NCI-H187 treated with DMSO at 0.1 percent for 48 hours (cell line): ENCODE measurements at places on chromosomes 12 and 14.

DNA sequence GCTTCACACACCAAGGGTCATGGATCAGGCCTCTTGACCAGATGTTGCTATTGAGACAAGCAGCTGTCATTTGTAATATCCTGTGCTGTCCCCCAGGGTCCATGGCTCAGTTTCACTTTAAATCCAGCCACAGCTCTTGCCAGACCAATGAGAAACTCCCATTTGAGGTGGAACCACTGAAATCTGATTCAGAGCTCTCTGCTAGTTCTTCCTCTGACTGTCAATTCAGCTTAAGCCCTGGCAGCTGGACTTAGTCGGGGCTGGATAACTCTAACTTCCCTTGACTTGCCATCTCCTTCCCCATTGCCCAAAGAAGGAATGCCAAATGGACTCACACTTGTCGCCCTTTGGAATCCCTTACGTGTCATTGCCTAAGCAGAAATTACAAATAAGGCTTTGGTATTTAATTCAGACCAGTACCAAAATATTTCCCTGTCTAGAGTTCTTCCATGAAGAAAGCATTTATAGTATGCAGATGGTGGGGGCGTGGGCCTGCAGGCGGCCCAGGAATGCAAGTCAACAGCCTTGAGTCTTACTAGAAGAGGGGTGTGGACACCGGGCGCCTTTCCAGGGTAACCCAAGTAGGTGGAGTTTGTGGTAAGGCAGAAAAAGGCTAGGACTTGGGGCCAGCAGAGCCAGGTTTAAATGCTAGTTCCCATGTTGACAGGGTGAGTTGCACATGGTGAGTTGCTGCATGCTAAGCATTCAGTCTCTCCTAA, 96.9 kb upstream of the TMPO start:
- DNase-seq: no peak

DNA sequence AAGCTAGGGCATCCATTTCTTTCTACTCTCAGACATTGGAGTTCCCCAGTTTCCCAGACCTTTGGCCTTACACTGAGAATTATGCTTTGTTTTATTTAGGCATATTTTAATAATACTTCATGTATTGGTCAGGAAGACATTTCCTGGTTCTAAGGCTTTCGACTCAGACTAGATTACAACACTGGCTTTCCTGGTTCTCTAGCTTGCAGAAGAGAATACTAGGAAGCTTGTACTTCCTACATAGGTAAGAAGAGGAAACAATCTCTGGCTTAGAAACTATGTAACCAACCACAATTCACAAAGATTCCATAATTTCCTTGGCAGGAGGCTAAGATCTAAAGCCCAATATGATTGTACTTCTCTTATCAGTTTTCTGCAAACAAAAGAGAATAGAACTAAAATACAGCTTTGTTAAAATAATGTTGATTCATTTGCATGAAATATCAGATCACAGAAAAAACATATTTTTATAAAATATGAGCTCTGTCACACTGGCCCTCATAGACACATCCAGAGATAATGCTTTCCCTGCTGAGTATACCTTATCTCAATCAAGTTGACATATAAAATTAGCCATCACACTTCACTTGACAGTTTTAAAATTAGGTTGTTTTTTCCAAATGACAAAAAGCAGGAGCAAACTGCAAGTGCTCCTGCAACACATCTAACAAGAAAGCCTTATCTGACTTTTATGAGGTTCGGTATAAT, 30.5 kb downstream of the CLEC2D start:
- no peak for DNase-seq

GRCh38 chr12:119594772-119595445, 1.3 kb downstream of the TMEM233 start:
- no peak for DNase-seq

- DNase-seq: no peak
Measured at GRCh38 chr12:46230306-46230705, 38.5 kb downstream of the SLC38A1 start.
